SK-N-SH treated with all-trans-retinoic acid at 6 μM for 48 hours (cell line): ENCODE measurements at places on chromosomes 3 and 15.
A peak's percentile ranks its signal among the peaks of the same experiment; 100 is the strongest.

DNA sequence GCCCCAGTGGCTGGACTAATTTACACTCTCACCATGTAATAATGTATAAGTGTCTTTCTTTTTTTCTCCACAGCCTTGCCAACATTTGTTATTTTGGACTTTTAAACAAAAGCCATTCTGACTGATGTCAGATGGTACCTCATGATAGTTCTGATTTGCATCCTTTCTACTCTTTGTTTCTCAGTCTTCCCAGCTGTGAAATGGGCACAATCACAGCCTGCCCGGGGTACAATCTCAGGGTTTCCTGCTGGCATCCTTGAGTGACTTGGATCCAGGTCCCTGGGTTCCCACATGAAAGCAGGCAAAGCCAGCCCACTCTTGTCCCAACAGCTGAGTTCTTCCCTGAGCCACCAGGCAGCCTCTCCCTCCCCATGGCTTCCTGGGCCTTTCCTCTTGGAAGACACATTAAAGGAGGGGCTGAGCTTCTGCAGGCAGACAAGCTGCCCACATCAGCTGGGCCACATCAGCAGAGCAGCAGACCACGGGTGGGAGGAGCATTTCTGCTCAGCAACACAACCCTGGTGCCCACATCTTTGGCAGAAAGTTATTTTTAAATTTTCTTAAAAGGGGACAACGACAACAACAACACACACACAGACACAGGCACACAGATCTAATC is 82.0 kb downstream of the MYLK start:
- ATAC-seq, result no peak; the same call in 2 of the 3 replicates

GRCh38 chr15:68585574-68586273 is 6.9 kb downstream of the CORO2B start:
- ATAC-seq, result no peak

DNA sequence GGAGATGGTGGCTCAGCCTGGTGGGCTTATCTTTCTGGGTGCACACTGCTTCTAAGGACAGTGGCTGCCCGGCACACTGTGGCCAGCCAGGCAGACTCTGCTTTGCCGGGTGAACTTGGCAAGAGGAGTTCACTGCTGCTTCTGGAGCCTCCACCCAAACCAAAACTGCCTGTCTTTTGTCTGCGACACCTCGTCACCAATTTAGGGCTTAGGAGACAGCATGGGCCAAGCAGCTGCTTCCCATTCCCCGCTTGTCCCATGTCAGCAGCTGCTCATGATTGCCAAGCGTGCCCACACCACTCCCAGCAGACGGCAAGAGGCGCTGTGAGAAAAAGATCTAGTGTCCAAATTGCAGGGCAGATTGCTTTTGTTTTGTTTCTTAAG is 57.3 kb downstream of the LSM3 start:
- no peak for ATAC-seq

DNA sequence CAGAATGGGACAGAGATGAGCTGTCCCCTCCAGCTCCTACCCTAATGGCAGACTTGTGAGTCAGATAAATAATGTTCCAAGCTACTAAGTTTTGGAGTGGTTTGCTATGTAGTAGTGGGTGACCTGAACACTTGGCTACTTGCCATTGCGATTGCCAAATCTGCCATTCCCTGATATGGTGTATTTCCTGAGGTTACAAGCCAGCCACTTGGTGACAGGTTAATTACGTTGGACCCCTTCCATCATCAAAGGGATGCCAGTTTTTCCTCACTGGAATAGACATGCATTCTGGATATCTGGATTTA is 33.6 kb downstream of the MORF4L1 start:
- peak; percentile 8; the same call in 1 of the 3 replicates for ATAC-seq

DNA sequence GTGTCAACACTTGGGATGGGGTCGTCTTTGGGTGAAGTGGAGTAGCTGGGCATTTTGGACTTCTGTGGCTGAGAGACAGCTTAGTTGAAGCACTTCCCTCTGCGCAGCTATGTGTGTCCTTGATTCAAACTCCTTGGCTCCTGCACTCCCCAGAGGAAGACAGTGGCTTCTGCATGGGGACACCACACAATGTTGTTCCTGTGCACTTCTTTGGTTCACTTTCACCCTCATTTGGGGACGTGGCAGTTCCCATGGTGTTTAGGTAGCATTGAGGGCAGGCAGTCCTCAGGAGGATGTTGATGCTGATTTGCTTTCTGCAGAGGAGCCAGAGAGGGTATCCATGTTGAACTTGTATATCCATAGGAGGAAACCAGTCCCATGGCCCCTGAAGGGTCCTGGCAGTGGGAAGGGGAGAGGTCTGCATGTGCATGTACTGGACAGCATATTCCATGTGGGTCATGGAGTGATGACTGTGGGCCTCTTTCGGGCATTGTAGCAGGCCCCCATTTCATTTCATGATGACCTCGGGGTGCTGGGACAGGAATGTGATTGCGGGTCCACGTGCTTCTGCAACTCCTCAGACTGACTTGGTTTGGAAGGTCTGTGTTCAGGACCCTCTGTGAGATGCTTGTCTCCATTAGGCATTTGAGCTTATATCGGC is 135.4 kb downstream of the SNRPN start:
- ATAC-seq, result no peak

GRCh38 chr3:152828075-152828840 is 6.7 kb upstream of the P2RY1 start:
- no peak for ATAC-seq

DNA sequence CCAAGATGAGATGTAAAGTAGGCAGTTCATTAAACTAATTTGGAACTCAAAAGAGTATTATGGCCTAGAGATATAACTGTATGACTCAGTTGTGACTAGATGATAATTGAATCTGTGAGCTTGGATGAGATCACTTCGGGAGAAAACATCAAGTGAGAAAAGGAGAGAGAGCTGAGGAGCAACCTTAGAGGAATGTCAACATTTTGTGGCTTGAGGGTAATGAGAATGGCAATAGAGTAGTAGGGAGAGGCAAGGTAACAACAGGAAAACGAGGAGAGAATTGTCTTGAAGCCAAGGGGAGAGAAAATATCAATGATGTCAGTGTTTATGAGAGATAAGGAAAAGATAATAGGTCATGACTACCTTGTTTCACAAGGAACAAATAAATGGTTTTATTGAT is 580.2 kb downstream of the NLGN1 start:
- peak; percentile 43; the same call in 1 of the 3 replicates for ATAC-seq

GRCh38 chr3:151800431-151800830 is 13.5 kb upstream of the AADAC start:
- ATAC-seq, result peak; percentile 41

DNA sequence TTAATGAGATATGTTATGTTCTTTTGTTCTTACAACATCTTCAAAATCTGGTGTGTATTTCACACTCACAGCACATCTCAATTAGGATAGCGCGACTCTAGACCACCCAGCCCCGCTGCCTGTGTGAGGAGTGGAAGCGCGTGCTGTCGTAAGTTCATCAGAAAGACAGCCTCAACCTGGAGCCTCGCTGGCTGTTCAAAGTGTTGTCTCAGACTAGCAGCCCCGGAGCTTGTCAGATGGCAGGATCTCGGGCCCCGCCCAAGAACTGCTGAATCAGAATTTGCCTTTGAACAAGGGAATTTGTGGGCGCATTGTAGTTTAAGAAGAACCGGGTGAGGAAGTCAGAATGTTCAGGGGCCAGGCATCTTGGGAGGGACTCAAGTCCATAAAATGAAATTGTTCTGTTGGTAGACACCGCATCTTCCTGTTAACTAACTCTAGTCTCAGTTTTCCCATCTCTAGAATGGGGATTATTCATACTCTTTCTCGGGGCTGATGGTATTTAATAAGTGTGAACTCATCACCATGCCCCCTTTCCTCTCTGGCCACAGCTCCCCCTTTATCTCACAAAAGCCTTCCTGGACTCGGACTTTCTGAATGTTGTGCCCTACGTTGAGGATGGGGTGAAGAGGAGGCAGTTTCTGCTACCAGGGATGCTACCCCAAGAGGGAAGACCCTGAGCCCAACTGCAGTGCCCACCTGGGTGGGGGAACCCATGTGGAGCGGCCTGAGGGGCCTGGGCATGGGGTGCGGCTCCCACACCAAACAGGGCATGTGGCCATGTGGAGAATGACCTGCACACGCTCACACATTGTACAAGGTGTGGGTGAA is 40.4 kb downstream of the BHLHE40 start:
- ATAC-seq, result no peak

- ATAC-seq, result no peak
Observed at GRCh38 chr3:198043119-198043518, 83.1 kb downstream of the LMLN start.

- ATAC-seq, result no peak
Observed at GRCh38 chr3:127182431-127182830, 10.5 kb upstream of the PRR23E start.

GRCh38 chr3:3740061-3740460 is 59.2 kb upstream of the LRRN1 start:
- ATAC-seq, result no peak

GRCh38 chr15:51883271-51883837 is 53.9 kb downstream of the TMOD3 start:
- peak; percentile 65 for ATAC-seq

DNA sequence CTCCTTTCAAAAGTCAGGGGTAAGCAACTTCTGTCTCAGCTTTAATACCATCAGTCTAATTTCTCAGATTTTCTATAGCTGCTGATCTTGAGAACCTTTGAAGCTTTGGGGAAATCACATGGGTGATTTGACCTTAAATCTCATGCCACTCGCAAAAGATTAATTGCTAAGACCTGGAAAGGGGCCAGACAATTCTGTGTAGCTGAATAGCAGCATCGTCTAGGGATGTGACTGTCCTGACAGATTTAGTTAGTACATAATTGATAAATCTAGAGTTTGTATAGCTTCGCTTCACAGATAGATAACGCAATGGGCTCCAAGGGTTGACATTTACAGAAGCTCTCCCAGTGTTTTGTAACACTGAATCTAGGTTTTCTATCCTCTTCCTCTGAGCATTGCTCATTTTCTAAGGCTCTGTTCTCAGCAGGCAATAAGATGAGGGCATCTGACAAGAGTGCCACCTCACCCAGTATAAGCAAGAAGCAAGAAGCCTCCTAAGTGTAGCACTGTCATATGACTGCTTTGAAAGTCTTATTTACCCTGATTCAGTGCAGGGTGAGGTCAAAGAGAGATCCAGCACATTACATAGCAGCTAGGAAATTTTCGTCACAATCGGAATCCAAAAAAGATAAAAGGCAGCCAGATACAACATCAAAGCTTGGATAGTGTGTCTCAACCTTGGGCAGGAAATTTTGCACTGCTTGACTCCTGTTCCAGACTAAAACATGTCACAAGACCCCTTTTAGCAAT is 47.7 kb upstream of the DUT start:
- ATAC-seq, result no peak

DNA sequence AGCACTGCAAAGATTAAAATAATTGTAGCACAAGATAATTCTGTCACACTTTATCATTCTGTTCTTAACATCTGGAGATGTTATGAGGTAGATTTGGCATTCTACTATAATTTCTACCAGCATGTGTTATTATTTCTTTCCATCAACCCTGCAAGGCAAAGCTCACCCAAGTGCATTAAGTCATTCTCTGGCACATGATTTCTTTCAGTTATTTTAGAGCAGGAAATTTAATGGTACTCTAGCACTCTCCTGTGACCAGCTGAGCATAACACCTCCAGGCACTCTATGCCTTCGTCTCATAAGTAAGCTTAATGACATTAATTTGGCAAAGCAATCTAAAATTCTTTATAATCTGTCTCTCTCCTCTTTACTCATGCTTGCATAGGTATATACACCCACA is 300.2 kb upstream of the GPR149 start:
- no peak for ATAC-seq

DNA sequence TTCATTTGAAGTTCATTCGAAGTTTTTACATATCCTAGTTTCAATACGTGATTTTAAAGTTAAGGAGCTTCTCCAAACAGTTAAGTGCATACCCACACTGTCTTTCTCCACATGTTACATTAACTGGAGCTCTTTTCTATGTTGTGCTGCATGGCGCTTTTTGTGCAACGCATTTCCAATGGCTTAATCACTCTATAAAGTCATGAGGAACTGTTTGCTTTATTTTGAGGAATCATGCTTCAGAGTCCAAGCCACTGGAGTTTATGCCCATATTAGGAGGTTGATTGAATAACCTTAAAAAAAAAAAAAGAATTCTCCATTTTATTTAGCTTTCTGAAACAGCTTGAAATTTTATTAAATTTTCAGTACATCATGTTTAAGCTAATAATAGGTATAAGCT is 109.4 kb upstream of the MBNL1 start:
- ATAC-seq, result peak; percentile 75

- no peak for ATAC-seq
Observed at GRCh38 chr15:81282911-81283310, 41.0 kb downstream of the STARD5 start.

DNA sequence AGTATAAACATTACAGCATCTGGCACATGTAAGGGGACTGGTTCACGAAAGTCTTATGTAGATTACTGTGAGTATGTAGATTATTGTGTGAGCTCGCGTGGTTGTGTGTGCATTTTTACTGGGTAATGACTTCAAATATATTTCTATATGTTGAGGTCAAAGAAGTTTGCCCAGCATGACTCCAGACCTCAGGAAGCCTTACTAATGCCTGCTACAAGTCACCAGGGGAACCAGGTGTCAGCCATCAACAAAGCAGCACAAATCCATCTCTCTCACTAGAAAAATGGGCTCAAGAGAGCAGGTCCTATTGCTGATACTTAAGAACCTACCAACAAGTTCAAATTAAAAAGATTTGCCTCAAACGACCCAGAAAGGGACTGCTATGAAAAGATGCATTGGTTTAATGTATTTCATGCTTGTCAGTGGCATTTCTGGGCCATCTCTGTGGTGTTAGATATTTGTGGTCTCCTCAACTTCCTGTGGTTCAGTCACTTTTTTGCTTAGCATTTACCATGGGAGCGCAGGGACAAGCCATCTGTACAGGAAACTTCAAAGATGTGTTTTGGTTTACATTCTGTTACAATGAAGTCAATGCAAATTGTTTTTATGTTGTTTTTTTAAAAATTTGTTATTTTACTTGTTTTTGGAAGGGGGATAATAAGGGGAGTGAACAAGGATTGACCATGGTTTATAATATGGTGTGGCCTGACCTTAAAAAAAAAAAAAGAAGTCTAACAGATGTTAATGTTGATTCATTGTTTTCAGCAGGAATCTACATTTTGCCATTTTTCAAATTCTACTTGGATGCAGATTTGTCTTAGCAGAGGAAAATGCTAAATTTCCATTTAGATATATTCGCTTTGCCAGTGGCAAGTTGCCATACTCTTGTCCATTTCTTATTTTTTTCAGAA is 172.1 kb upstream of the ADAMTS9 start:
- ATAC-seq, result no peak

DNA sequence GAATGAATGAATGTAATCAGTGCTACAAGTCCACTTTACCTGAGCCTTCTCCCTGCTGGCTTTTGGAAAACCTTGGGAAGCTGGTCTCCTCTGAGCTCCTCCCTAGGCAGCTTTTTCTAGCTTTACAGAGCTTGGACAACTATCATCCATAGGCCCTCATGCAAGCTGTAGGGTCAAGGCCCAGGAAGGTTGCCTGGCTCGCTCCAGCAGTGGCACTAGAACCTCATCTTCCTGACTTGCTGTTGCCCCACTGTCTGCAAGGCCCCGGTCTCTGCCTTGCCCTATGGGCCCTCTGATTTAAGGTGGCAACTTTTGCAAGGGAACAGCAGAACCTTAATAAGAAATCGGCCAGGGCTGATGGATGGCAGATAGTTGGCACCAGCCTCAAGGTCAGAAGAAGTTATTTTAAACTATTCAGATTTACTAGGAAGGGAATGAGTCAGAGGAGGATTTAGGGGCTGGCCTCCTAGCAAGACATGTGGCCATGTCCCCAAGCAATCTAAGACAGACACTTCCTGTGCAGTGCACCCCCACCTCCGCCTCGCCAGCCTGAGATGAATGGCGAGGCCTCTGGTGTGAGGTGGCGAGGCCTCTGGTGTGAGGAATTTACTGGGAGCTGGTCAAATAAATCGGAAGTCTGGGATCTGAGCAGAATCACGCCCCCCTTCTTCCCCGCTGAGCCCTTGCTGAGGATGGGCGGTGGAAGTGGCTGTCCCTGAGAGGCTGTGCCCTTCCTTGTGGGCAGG is 180.8 kb downstream of the MEGF11 start:
- peak; percentile 74 for ATAC-seq
